ENCODE measurements at places on chromosomes 1 and 21.

GRCh38 chr1:24191860-24192259, 4.8 kb upstream of the IFNLR1 start:
- peak overlapping the region; percentile 92 for H3K27ac ChIP-seq
- H3K4me1 ChIP-seq: peaks cover 89% of the 10 kb centered on the region
- H3K4me3 ChIP-seq: peak overlapping the region; percentile 81
- no peaks in the 10 kb centered on the region for H3K27me3 ChIP-seq
- DNase-seq: peak; percentile 57
- H3K36me3 ChIP-seq: peaks cover 8% of the 10 kb centered on the region

DNA sequence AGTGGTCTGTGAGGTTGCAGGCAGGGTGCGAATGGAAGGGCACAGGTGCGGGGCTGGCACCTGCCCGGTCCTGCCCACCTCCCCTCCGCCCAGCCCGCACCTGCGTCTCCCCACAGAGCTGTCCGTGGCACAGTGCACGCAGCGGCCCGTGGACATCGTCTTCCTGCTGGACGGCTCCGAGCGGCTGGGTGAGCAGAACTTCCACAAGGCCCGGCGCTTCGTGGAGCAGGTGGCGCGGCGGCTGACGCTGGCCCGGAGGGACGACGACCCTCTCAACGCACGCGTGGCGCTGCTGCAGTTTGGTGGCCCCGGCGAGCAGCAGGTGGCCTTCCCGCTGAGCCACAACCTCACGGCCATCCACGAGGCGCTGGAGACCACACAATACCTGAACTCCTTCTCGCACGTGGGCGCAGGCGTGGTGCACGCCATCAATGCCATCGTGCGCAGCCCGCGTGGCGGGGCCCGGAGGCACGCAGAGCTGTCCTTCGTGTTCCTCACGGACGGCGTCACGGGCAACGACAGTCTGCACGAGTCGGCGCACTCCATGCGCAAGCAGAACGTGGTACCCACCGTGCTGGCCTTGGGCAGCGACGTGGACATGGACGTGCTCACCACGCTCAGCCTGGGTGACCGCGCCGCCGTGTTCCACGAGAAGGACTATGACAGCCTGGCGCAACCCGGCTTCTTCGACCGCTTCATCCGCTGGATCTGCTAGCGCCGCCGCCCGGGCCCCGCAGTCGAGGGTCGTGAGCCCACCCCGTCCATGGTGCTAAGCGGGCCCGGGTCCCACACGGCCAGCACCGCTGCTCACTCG, 23.3 kb downstream of the FTCD start:
- H3K4me1 ChIP-seq: no peaks in the 10 kb centered on the region
- H3K4me3 ChIP-seq: no peak overlapping the region
- no peak for DNase-seq
- H3K27ac ChIP-seq: no peak overlapping the region
- H3K36me3 ChIP-seq: no peaks in the 10 kb centered on the region
- H3K27me3 ChIP-seq: no peaks in the 10 kb centered on the region

DNA sequence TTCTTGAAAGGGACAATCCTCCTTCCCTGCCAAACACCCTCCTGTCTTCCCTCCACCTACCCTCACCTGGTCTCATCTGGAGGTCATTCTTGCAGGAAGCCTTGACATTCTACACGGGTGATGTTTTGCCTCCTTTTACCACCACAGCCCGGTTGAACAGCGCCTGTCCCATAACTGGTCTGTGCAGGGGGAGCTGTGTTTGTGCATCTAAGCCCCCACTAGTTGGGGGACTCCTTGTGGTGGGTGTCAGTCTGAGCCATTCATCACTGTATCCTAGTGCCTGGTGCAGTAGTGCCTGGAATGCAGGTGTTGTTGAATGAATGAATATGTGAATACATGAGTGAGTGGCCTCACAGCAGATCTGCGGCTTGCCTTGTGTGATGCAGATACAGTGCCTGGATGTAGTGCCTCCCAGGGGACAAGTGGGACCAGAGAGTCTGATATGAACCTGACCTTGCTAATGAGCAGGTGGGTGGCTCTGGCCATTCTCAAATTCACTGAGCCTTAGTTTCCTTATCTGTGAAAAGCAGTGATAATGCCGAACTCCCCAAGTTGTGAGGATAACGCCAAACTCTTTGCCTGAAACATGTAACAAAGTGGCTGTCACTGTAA, 79.8 kb downstream of the OMA1 start:
- DNase-seq: no peak
- peaks cover 8% of the 10 kb centered on the region for H3K27me3 ChIP-seq

GRCh38 chr1:12088607-12089006, 25.5 kb downstream of the TNFRSF8 start:
- peak overlapping the region; percentile 84 for H3K4me3 ChIP-seq
- peak; percentile 52 for DNase-seq
- H3K27me3 ChIP-seq: no peaks in the 10 kb centered on the region

- H3K27me3 ChIP-seq: no peaks in the 10 kb centered on the region
- no peak for DNase-seq
- H3K4me3 ChIP-seq: no peak overlapping the region
- H3K36me3 ChIP-seq: peaks cover 1% of the 10 kb centered on the region
Measured at GRCh38 chr1:230901671-230902070, 33.4 kb upstream of the C1orf198 start.
